Astrocyte (in vitro differentiated cells and primary cell): ENCODE measurements at places on chromosomes 1 and 21.

DNA sequence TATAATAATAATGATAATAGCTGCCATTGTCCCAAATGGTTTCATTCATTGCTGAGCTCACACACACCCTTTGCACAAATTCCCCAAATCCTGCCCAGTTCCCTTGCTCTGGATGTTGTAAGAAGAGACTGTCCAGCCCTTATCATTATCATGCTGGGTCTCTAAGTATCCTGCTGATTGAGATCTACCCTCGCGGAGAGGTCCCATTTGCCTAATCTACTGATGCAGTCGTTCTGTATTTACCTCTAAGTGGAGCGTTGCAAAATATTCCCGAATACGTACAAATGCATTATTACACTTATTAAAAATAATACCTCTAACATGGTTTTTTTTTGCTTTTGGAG is 51.2 kb downstream of the TNFRSF8 start:
- H3K36me3 ChIP-seq: no peaks in the 10 kb centered on the region
- H3K4me3 ChIP-seq: no peak overlapping the region
- peaks cover 3% of the 10 kb centered on the region for H3K4me1 ChIP-seq

DNA sequence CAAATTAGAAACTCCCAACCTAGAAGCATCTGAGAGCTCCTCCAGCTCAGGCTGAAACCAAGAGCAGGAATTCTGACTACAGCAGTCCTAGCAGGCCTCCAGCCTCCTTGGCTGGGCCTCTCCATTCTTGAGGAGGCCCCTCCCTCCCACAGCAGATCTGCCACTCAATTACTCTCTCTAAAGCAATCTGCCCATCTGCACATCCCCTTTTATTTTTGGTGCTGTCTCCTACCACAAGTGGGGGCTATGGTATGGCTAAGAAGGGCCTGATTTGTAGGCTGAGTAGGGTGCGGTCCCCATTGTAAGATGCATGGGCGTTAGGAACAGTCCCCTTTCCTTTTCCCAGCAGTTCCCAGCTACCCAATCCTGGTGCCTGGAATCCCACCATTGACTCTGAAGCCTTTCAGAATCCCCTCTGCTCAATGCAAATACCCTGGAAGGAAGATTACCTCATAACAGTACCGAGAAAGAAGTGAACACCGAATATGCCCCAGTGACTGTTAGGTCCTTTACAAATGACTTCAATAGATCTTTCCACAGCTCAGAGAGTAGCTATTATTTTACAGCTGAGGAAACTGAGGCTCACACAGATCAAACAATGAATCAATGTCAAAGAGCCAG is 11.6 kb upstream of the TTC39A start:
- no peak for DNase-seq
- no peak overlapping the region for H3K27ac ChIP-seq
- no peak overlapping the region for H3K4me3 ChIP-seq
- H3K4me1 ChIP-seq: no peaks in the 10 kb centered on the region

DNA sequence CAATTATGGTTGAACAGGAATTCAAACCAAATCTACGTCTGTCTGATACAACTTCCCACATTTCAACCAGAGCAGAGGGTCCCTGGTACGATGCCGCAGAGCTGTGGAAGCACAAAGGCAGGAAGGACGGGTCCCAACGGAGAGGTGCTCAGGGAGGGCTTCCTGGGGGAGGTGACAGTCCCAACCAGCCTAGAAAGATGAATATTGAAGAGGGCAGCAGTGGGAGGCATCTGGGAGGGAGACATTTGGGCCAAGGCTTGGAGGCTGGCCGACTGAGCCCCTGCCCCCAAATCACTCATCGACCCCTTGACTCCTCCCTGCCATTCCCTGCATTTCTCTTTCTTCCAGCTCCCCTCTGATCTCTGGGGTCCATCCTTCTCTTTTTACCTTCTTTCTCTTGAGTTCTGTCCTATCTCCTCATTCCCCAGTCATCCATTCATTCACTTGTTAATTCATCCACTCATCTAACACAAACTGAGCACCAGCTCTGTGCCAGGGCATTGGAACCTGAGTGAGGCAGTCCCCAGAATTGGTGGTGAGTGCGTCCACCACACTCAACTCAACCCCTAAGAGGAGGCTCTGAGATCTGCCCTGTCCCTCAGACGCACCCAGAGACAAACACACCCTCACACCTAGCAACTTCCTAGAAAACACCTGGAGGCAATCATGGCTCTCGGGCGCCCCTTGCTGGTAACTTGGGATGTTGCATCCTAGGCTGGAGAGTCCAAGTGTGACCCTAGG is 13.2 kb upstream of the CELA3B start:
- peak; percentile 16 for DNase-seq
- H3K4me1 ChIP-seq: no peaks in the 10 kb centered on the region
- no peak overlapping the region for H3K4me3 ChIP-seq
- no peaks in the 10 kb centered on the region for H3K27me3 ChIP-seq
- H3K36me3 ChIP-seq: no peaks in the 10 kb centered on the region

GRCh38 chr1:51425955-51426354 is 93.1 kb downstream of the EPS15 start:
- H3K4me1 ChIP-seq: peaks cover 3% of the 10 kb centered on the region
- no peaks in the 10 kb centered on the region for H3K36me3 ChIP-seq
- H3K27ac ChIP-seq: no peak overlapping the region
- DNase-seq: no peak

DNA sequence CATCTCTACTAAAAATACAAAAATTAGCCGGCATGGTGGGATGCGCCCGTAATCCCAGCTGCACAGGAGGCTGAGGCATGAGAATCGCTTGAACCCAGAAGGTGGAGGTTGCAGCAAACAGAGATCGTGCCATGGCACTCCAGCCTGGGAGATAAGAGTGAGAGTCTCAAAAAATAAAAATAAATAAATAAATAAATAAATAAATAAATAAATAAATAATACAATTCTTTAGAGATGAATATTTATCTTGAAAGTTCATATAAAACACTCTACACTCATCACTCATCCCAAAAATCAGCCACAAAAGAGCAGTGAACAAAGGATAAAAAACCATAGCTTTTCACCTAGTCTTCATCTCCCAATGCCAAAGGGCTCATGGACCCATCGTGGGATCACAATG is 162.2 kb upstream of the C8B start:
- H3K27me3 ChIP-seq: no peaks in the 10 kb centered on the region
- no peak overlapping the region for H3K4me3 ChIP-seq
- no peak overlapping the region for H3K27ac ChIP-seq

- H3K36me3 ChIP-seq: no peaks in the 10 kb centered on the region
- H3K27me3 ChIP-seq: no peaks in the 10 kb centered on the region
- no peak overlapping the region for H3K4me3 ChIP-seq
- no peak for DNase-seq
- peak overlapping the region; percentile 94 for H3K27ac ChIP-seq
- peaks cover 28% of the 10 kb centered on the region for H3K4me1 ChIP-seq
Observed at GRCh38 chr1:234770924-234771540, 161.1 kb upstream of the IRF2BP2 start.

DNA sequence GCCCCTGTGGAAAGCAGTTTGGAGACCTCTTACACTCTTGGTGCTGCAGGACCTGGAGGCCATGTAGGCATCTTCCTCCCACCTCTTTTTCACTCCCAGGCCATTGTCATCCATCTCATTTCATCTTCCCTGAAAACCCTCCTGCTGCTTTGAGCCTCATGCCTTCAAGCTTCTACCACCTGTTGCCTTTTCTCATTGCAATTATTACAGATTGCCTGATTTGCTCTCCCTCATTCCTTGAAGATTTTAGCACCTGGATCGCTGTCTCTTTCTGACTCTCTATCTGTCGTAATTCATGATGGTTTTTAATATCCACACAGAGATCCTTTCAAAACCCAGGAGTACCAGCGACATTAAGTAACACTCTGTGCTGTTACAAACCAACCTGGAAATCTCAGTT is 350.2 kb downstream of the CAMTA1 start:
- H3K4me3 ChIP-seq: no peak overlapping the region
- H3K27ac ChIP-seq: no peak overlapping the region
- H3K27me3 ChIP-seq: no peaks in the 10 kb centered on the region
- no peak for DNase-seq
- H3K4me1 ChIP-seq: peaks cover 9% of the 10 kb centered on the region
- no peaks in the 10 kb centered on the region for H3K36me3 ChIP-seq

DNA sequence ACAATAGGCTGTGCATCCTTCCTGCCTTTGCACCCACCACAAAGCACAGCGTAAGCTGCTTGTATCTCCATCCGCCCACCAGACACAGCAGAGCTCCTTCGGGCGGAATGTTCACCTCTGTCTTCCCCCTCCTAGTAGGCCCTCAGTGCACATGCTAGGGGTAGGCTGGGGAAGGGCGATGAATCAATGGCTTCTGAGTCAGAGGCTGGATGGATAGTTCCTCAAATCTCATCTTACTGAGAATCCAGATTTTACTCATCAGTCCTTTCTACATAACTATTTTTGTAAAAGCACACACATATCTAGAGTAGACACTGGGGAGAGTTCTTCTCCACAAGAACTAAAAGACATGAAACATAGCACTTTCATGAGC is 73.8 kb downstream of the BCAR3 start:
- H3K4me3 ChIP-seq: no peak overlapping the region
- peak; percentile 77 for DNase-seq
- no peaks in the 10 kb centered on the region for H3K27me3 ChIP-seq
- peaks cover 50% of the 10 kb centered on the region for H3K4me1 ChIP-seq
- peak overlapping the region; percentile 85 for H3K27ac ChIP-seq
